ENCODE measurements at places on chromosomes 7 and 10.

GRCh38 chr7:158689488-158689887, 15.1 kb downstream of the NCAPG2 start:
- DNase-seq: no peak

GRCh38 chr10:132960071-132960472, 17.7 kb upstream of the CFAP46 start:
- DNase-seq: no peak

- DNase-seq: no peak
Measured at GRCh38 chr7:116588641-116589594, 64.1 kb downstream of the CAV1 start.

GRCh38 chr7:144133307-144133706, 10.3 kb downstream of the OR2A14 start:
- no peak for DNase-seq

DNA sequence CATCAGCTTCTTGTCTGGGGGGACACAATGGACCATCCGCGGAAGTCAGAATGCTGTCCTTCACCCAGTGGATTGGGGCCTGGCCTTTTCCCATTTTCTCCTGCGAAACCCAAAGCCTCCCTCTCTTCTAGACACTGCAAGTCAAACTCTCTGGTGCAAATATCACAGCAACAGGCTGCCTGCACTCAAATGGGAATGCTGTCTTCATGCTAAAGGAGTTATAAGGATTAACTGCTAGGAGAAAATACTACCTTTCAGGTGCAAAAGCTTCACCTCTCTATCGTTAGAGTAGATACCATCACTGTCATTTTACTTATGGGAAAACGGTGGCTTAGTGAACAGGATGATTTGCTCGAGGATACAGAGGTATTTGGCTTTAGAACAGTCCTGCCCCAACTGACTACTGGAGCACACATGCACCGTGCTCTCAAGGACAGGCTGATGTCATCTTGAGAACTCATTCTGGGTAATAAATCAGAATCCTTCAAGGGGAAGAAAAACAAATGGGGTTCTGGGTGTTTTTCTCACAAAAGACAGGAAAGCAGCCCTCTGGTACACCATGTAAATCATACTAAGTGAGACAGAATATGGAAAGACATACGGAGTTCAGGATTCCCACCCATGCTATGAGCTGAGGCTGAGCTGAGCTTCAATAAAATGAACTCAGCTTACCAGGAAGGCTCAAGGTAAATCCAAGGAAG, 100.9 kb downstream of the SAMD9 start:
- no peak for DNase-seq

DNA sequence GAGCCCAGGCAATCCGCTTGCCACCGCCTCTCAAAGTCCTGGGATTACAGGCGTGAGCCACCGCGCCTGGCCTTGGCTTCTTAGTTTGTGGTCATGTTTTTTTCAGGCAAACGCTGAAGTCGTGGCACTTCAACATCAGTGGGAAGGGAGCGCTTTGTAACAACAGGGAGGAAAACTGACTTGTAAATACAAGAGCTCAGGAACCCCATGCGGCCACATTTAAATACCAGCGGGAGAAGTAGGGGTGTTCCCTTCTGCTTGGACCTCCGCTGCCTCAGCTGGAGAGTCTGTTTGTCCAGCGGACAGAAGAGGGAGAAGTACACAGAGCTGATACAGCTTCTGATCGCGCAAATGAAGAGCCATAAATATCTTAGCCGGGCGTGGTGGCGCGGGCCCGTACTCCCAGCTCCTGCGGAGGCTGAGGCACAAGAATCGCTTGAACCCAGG, 108.7 kb upstream of the KMT2C start:
- DNase-seq: no peak

- DNase-seq: no peak
Measured at GRCh38 chr7:155984609-155985405, 172.5 kb upstream of the SHH start.

Data from stimulated activated CD4-positive, alpha-beta T cell treated with anti-CD3 and anti-CD28 coated beads, Interleukin-12 subunit alpha, Interleukin-12 subunit beta, amount 100 ng/mL, for 24 hours (primary cell).